B cell (primary cell): ENCODE measurements at places on chromosomes 13 and 19.

GRCh38 chr13:110230661-110231347, 76.2 kb downstream of the COL4A1 start:
- DNase-seq = no peak

GRCh38 chr19:28601723-28602440, 611.1 kb downstream of the UQCRFS1 start:
- no peak for DNase-seq

- no peak for DNase-seq
Measured at GRCh38 chr13:112741835-112742570, 52.2 kb downstream of the ATP11A start.

- no peak for DNase-seq
Measured at GRCh38 chr13:52411629-52412028, 5.7 kb upstream of the THSD1 start.

- no peak for DNase-seq
Measured at GRCh38 chr13:44296856-44297255, 76.8 kb upstream of the SERP2 start.

DNA sequence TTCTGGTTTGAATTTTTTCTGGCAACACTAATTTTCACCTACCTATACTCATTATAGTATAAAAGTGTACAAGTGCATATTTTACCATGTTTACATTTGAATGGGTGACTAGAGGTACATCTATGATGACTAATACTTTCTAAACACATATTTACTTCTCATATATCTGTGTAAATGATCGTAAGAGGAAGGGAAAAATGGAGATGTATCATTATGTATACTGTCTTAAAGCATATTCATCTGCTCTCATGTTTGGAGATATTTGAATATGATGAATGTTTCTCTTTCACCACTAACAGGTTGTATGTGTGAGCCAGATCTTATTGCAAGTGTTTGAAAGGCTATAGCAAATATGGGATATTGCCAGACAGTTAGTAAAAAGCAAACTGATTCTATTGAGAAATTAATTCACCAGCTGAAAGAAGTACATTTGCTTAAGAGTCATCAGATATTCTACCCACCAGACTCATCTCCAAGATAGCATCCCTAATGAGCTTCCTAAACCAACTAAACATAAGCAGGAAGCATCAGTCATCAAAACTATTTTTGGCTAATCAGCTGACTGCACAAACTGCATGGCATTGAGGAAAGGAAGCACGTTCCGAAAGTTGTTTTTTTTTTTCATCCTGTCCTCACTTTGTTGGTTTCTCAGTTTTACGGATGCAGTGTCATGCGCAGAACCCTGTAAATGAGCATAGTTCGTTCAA, 738.2 kb downstream of the GPC5 start:
- no peak for DNase-seq

GRCh38 chr13:64506246-64506645, 2723.9 kb downstream of the PCDH9 start:
- no peak for DNase-seq

- no peak for DNase-seq
Measured at GRCh38 chr13:114120591-114121011, 11.8 kb downstream of the RASA3 start.

- DNase-seq = no peak
Measured at GRCh38 chr13:53041968-53042516, 13.4 kb downstream of the OLFM4 start.

- no peak for DNase-seq
Measured at GRCh38 chr19:11359421-11359820, 4.2 kb downstream of the PLPPR2 start.

- no peak for DNase-seq
Measured at GRCh38 chr13:93169980-93170379, 56.6 kb upstream of the GPC6 start.

DNA sequence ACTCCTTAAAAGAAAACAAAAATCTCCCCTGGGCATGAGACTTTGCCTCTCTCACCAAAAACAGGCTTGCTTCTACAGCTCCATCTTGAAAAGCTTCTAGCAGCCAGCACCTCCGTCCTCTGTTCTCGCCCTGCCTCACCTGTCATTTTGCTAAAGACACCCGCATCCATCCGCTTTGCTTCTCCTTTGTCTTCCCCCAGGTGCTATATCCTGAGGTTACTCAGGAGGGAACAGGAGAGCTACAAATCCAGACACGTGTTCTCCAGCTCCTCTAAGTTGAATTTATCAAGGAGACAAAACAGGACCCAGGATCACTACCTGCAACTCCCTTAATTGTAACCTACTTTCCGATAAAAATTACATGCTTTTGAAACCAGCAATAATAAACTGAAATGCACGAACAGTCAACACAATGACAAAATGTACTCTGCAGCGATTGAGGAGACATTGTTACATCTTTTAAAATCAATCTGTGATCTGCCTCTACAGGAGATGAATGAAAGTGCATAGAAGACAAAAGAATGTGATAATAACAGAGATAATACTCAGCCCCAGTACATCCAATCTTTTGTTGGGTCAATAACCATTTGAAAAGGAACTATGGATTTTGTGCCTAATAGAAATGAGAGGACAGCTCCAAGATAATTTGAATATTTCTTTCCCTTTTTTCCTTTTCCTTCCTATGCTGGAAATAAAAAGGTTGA, 221.2 kb downstream of the DCLK1 start:
- no peak for DNase-seq

DNA sequence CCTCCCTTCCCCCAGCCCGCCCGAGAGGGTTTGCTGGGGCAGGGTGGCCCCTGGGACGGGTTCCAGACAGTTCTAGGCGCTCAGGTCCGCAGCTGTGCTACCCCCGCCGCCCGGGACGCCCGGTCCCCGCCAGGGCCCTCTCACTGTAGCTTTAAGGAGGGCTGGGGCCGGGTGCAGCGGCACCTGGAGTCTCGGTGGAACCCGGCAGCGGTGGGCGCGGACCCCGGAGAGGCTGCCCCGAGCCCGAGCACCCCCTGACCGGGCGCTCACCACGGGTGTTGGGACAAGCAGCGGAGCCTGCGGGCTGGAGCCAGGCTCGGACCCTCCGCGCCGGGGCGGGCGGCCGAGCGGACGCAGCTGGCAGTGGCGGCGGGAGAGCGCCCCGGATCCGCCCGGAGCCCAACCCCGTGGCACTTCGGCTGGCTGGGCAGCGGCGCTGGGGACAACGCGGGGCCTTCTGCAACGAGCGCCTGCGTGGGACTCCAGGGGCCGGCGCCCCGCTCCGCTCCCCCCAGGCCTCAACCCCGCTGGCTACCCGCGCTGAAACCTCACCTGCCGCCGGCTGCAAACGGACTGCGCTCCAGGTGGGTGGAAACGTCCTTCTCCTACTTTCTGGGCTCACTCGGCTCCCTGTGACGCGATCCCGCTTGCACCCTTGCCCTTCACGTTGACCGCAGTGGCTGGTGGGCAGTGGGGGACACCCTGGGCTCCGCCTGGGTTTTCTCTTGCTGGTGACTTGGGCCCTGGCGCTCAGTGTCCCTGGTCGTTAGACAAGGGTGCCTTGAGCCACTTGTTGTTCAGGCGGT, 81.1 kb downstream of the ZNF429 start:
- peak; percentile 15 for DNase-seq

DNA sequence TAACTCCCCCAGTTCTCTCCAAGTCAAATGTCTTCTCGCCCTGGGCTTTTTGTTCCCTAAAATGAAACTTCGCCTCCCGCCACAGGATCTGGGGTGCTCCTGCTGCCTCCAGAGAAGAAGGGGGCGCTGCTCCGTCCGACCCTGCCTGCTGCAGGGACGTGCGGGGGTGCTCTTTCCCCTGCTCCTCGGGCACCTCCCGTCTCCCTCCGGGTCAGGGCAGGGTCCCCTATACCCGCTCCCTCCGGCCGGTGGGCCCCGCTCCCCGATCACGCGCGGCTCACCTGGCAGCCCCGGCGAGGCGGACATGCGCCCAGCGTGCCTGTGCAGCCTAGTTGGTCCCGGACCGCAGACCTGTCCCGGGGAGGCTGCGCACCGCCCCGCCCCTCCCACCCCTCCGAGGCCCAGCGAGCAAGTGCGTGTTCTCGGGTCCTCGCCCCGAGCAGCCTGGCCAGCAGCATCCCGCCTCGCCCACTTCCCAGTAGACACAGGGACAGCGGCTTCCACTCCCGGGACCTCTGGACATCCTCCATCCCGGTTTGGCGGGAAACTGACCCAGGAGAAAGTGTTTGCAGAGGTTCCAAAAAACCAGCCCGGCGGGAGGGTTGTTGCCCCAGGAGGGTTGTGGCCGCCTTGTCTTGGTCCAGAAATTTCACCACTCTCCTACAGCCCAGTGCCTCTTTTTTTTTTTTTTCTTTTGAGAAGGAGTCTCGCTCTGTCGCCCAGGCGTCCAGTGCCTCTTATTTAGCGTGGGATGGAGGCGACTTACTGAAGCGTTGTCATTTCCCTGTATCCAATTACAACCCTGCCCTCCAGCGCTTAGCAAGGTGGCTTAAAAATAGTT, at the start of gene OXGR1:
Gene OXGR1, minus strand, starts transcription at position 460 of the 841 bp plus-strand sequence. CDS start 6,717 bp downstream, outside the sequence.
- no peak for DNase-seq

GRCh38 chr13:72555601-72556000, 171.8 kb downstream of the MZT1 start:
- DNase-seq = no peak

GRCh38 chr13:33318744-33319143, 33.2 kb upstream of the STARD13 start:
- DNase-seq = no peak

DNA sequence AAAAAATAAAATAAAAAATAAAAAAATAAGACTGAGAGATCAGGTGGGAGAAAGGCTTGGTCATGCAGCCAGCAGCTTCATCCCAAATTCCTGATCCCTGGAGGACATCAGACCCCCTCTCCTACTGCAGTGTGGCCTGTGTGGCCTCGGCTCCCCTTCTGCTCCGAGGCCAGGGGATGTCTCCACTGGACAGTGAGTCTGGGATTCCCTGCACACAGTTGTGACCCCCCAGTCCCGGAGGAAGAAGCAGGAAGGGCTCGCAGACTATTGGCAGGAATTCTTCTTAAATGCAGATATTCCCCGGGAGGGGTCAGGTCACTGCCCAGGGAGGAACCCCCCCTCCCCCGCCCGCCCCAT, 41.9 kb downstream of the ZNF627 start:
- no peak for DNase-seq

GRCh38 chr13:66076417-66076816, 1153.7 kb downstream of the PCDH9 start:
- DNase-seq = no peak

DNA sequence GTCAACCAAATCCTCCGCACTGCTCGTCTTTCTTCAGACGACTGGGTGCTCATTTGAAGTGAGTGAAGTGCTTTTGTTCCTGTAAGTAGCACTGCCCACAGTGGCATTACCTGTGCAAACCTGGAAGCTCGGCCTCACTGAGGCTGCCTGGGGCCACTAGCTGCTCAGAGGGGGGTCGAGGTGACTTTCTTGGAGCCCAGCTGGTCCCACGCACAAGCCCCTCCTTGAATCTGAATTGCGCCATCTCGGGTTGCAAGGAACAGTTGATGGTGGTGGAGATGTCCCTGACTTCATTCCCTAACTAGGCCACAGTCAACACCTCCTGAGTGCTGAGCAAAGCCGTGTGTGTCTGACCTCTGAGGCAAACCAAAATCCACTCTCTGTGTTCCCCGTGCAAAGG, 79.3 kb upstream of the GPR183 start:
- DNase-seq = no peak

DNA sequence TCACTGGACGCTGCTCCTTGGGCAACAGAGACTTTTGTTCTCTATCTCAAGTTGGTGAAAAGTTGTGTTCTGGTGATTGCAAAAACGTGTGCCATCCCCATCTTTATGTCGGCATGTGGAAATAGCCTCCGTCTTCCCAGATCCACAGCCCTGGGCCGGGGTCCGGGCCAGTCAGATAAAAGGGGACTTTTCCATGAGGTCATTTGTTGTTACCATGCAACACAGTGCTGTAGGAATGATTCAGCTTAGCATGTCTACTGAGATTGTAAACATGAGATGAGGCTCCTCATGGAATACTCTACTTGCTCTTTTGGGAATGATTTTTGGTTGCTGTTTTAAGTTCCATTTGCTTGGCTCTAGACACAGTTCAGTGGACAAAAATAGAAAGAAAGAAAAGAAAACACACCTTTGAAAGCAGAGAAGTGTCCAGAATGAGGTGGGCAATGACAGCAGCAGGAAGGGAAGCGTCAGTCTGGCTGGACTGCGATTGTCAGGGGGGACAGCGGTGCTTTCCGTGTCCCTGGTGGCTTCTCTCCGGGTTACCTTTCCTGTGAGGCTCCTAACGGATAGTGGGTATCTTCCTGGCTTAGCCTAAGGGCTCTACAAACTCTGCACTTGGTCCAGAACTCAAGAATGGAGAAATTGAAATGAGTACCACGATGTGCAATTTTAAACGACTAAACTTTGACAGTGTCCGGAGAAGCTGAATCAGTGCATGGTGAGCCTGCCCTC, 91.6 kb downstream of the TEX29 start:
- DNase-seq = no peak

- DNase-seq = no peak
Measured at GRCh38 chr19:54803410-54803809, at the start of gene KIR2DL4. Gene KIR2DL4 (plus strand): TSS chr19:54803610. CDS start chr19:54803652, 42 bp downstream.

- DNase-seq = no peak
Measured at GRCh38 chr19:23957660-23958281, 43.1 kb downstream of the ZNF726 start.

GRCh38 chr13:31725841-31726240, 13.5 kb upstream of the RXFP2 start:
- no peak for DNase-seq

DNA sequence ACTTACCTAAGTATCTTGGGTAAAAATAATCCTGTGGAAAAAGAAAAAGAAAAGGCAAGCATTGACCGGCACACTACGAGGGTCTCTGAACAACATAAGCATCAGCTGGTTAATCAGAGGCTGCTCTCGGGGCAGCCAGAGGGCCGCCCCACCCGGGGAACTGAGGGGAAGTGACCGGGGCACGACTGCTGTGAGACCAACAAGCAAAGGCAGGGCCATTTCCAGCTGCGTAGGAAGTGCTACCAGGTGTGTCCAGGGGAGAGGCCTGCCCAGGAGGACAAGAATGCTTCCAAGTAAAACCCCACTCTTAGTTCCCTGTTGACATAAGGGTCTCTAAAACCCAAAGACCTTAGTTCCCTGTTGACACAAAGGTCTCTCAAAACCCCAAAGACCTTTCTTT, 15.9 kb downstream of the GAS6 start:
- DNase-seq = no peak

DNA sequence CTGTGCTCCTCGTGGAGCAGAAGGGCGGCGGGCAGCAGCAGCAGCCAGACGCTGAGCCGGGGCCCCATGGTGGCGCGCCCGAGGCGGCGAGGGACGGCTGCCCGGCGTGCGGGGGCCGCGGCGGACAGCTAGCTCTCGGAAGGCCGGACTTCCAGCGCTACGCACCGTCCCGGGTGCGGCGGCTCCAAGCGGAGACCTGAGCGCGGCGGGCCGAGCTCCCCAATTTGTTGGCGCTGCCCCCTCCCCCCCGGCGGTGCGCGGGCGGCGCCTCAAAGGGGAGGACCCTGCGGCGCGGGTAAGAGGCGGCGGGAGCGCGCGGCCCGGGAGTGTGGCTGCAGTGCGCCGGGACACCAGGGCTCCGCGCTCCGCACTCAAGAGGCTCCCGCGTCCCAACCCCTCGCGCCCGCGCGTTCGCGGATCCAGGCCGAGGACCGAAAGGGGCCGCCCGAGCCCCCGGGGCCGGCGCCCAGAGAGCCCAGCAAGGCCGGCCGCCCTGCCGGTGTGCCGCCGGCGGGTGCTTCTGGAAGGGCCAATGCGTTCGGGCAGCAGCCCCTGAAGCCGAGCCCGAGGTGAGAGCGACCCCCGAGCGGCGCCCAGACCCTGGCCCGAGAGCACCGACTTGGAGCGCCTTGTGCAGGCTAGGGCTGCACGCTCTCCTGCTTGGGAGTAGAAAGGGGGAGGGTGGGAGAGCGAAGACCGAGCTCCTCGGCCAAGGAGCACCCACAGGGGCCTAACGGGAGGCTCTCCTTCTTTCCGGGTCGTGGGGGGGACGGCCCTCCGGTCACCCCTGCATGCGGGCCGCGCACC, at the start of the genes COL4A1 and COL4A2:
Gene COL4A1, minus strand, starts transcription at position 198 of the 807 bp plus-strand sequence. Its CDS starts 130 bp downstream, at position 68.
Gene COL4A2, plus strand, starts transcription at position 325 of the 807 bp plus-strand sequence. CDS start 620 bp downstream, outside the sequence.
- DNase-seq = no peak

GRCh38 chr13:100667894-100668293, 6.7 kb downstream of the TMTC4 start:
- no peak for DNase-seq
